ENCODE measurements at places on chromosomes 1 and 21. TPM values are rescaled to one million over a fixed set of nuclear protein-coding genes. Genes with fewer than 3 reads are reported as not detected.

The CHI3L2 gene
- 2.4 TPM for total RNA-seq

The MYOM3 gene
- total RNA-seq, result not detected

The LORICRIN gene
- not detected for total RNA-seq

The CYP4X1 gene
- total RNA-seq, result 0.59 TPM
